Neuronal stem cell (in vitro differentiated cells): ENCODE measurements at places on chromosomes 3 and 15.

DNA sequence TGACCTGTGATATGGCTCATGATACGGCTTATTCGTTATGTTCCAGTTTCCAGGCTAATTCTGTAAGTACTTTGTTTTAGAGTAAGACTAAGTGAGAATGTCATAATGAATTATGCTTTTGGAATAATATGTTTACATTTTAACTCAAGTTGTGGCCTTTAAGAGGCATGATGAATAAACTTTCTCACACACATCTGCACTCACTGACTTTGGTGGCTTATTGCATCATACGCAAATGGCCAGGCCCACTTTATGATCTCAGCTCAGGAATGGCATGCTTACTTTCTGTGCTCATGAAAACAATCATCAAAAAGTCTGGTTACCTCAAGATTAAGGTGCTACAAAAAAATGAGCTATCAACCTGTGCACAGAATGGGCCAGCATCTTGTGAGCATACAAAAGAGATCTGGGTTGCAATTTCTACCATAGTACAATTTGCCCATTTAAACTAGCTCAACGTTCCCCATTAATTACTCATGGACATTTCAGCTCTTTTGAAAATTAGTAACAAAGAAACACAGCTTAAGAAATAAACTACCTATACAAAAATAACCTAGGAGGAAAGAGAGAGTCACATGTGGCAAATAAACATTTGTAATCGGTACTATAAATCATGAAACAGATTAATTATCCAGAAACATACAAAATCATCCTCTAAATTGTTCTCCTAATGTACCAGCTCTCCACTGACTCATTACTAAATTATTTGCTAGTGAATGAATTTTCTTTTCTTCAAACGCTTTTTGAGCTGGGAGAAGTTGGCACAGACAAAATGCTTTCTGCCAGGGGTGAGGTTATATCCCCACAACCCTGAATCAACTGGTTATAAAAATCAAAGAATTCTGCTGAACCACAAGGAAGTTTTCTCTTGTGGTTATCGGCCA, 439.0 kb upstream of the ADAMTS9 start:
- DNase-seq, result no peak

DNA sequence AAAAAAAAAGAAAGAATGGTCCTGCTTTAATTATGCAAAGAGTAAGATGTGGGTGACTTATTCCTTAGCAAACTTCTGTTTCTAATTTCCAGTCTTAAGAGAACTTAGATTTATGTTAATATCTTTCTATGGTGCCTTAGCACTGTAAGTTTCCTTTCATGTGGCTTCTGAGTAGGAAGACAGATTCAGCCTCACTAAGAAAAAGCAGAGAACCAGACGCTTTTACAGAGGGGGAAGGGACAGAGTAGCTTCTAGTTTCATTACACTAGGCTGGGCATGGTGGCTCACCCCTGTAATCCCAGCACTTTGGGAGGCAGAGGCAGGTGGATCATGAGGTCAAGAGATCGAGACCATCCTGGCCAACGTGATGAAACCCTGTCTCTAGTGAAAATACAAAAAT, 95.0 kb downstream of the DHX30 start:
- no peak for DNase-seq

DNA sequence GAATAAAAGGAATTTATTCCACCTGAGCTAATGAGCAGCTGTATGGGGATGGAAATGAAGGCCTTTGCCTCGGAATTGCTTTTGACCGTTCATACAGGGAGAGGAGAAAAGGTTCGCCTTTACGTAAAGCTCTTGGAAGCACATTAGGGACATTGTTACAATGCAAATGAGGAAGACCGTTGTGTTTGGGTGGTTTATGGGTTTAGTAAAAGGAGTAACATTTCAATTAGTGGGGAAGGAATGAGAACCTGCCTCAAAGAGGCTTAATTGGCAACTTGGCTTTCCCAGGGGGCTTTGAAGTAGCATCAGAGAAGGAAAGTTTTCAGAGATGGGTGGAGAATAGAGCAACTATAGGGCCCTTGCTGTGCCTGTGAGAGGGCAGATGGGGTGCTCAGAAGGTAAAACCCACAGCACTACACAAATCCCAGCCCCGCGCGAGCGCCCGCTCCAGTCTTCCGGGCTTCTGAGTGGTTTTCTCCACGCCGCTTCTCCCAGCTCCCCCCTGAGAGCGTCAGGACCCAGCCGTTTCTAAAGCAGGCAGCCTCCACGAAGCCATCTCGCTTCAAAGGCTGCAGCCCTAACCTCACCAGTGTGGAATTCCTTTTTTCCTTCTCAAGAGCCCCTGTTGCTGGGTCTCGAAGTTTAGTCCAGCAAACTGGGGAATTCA, 192.0 kb upstream of the HES1 start:
- DNase-seq, result peak; percentile 29

DNA sequence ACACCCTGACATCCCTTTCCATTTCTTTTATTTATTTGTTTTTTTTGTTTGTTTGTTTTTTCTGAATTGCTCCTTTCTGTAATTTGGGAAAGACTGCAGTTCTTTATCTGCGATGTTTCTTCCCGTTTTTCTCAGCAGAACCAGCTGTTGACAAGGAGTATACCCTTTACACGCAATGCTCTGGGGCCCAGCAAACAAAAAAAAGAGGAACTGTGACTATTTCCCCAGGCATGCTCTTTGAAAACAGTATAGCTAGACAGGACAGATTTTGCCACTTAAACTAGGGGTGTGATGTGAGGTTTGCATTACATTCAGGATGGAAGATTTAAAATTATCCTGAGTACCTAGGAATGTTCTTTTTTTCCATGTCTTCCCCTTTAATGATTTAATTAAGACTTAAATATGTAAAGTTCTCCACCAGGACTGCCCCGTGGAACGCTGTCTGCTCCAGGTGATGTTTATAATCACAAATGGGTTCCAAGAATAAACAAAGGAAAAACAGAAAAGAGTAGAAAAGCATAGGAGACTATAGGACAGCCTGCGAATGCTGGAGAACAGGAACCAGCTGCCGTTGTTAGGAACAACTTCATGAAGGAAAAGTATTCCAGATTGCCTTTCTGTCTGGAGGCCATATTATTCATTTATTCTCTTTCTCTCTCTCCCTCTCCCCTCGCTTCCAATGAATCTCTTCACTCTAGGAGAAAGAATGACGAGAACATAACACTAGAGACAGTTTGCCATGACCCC, 43.3 kb downstream of the TGFBR2 start:
- DNase-seq, result no peak

GRCh38 chr15:76996076-76996525, 1.2 kb downstream of the PSTPIP1 start:
- no peak for DNase-seq

DNA sequence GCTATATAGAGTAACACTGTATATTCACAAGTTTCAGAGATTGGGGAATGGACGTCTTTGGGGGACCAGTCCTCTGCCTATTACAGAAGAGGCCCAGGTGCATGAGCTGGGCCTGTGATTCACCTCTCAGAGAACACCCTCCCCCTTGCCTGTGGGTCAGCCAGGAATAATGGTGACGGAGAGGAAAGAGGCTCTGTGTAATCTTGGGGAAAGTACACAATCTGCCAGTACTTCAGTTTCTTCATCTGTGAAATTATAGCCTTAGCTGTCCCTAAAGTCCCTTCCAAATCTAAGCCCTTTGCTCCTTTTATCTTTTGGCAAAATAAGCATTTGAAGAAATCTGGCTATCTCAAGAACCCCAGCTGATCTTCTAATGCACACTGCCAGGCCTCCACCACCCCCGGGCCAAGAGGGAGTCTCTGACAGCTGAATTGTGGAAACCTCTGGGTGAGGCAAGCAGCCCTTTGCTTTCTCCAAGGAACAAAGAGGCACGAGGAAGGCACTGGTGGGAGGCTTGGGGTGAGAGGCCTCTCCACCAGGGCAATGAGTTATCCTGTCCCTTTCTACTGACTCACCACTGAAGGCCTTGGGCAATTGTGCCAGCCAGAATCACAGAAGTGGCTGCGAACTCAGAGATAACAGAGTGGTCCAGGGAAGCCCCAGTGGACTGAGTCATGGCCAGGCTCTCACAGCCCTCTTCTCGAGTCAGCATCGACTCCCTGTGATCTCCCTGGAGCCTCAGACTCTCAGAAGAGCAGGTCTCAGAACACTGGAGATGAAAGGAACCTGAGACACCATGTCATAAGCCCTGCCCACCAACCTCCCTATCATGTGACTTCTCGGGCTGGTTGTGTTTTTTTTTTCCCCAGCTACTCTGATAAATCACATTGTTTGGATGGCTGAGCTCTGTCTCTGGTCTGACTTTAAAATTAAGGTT, 31.8 kb downstream of the CCNL1 start:
- no peak for DNase-seq

DNA sequence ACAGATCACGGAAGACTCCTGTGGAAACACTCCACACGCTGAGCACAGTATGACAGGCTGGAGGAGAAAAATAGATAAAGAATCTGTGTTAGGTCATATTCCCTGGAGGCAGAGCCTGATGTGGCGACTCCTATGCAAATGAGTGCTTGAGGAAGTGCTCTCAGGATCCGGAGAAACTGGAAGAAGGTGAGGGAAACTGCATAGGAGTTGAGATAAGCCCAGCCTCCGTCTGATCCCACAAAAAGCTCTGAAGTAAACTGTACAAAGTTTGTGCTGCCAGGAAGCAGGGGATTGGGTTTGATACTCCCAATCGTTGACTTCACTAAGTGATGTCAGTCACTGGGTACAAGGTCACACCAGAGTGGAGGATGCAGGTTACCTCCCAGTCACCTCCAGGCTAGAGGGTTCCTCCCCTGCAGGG, 33.4 kb downstream of the OSBPL10 start:
- DNase-seq, result no peak

- no peak for DNase-seq
Observed at GRCh38 chr15:65986416-65986815, 117.1 kb downstream of the RAB11A start.

DNA sequence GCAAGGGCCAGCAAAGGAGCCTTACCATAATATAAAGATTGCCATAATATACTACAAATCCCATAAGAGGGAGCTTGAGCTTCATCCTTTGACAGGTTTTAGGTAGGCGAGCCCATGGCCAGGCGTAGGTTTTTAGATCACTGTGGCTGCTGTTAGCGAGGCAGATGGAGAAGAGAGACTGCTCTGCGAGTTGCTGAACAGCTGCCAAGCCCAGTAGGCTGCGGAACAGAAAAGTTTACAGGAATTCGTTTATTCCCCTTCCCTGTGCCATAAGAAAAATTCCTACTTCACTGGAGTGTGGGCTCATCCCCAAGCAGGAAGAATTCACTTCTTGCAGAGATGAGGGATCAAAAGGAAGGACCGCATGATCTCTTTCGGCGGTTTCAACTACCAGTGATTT, 30.5 kb downstream of the TMED3 start:
- DNase-seq, result no peak

- DNase-seq, result no peak
Observed at GRCh38 chr3:124200407-124200806, 208.5 kb upstream of the ROPN1 start.

DNA sequence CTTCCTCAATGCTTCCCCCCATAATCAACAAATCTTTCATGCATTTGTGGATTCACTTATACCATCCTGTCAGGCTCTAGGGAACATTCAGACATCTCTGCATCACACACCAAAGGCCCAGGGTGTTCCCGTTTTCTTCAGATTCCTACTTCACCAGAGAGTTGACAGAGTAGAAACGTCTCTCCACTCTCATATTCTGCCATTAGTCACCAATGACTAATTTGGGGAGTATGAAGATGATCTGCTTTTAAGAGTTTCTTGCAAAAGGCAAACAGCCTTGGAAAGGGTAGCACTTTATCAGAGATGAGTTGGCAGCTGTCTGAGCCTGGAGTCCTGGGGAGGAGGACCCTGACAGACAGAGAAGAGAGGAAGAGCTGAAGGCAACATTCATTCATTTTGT, 55.8 kb upstream of the DGKG start:
- no peak for DNase-seq
